ENCODE measurements at places on chromosomes 3 and 15. TPM values are rescaled to one million over a fixed set of nuclear protein-coding genes. Genes with fewer than 3 reads are reported as not detected.

The VEPH1 gene
- total RNA-seq = 24.0 TPM

The EIF5A2 gene
- 8.4 TPM for total RNA-seq

The FAM81A gene
- total RNA-seq = under 0.01 TPM

The PLXND1 gene
- 65.5 TPM for total RNA-seq

The MYL3 gene
- total RNA-seq = 0.09 TPM

The MYH15 gene
- 0.95 TPM for total RNA-seq

The CASR gene
- not detected for total RNA-seq

The FEZF2 gene
- total RNA-seq = not detected

The ATP13A4 gene
- 1.3 TPM for total RNA-seq

The AP3B2 gene
- 0.79 TPM for total RNA-seq

Data from bronchial smooth muscle cell (primary cell).